Activated naive CD4-positive, alpha-beta T cell (primary cell): ENCODE measurements at places on chromosomes 11 and 22.

DNA sequence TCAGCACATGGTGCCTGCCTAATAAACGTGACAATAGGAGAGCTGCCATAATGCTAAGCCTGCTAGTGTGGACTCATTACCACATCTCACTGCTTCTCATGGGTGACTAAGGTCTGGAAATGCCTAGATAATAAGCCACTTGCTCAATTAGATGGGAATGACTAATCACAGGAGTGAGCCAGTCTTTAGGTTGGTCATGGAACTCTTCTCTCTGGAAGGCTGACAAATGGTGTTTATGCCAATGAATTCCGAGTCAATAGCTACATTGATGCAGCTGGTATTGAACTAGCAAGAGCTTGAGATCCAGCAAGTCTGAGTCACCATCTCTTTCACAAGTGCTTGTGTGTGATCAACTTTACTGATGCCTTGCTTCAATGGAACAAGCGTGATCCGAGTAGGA is 334.9 kb downstream of the OPCML start:
- DNase-seq: no peak

- DNase-seq: no peak
These were observed 50.2 kb upstream of the SPATA19 start for GRCh38 chr11:133895551-133895950.

GRCh38 chr22:25645964-25646363 is 81.5 kb downstream of the GRK3 start:
- DNase-seq: no peak

GRCh38 chr11:18235394-18236334 is 938 bp downstream of the SAA4 start:
- no peak for DNase-seq

- no peak for DNase-seq
These were observed 150.9 kb upstream of the THY1 start for GRCh38 chr11:119573858-119574257.

DNA sequence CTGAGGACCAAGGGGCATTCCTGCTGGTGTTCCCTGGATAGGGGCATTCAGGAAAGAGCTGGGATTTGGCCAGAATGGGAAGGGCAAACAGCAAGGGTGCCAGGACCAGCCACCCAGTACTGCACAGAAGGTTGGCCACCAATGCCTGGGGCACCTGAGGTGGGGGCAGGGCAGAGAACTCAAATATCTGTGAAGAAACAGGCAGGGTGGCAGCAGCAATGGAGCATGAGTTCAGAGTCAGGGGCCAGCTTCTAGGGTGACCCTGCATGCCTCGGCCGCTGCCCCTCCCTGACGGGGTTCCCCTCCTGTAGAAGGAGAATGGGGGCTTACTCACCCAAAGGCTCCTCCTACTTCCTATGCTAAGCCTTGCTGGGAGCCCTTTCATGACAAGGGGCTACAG is 79.3 kb upstream of the SHANK2 start:
- DNase-seq: no peak

GRCh38 chr11:5224538-5225479 is 2.1 kb downstream of the HBB start:
- no peak for DNase-seq

DNA sequence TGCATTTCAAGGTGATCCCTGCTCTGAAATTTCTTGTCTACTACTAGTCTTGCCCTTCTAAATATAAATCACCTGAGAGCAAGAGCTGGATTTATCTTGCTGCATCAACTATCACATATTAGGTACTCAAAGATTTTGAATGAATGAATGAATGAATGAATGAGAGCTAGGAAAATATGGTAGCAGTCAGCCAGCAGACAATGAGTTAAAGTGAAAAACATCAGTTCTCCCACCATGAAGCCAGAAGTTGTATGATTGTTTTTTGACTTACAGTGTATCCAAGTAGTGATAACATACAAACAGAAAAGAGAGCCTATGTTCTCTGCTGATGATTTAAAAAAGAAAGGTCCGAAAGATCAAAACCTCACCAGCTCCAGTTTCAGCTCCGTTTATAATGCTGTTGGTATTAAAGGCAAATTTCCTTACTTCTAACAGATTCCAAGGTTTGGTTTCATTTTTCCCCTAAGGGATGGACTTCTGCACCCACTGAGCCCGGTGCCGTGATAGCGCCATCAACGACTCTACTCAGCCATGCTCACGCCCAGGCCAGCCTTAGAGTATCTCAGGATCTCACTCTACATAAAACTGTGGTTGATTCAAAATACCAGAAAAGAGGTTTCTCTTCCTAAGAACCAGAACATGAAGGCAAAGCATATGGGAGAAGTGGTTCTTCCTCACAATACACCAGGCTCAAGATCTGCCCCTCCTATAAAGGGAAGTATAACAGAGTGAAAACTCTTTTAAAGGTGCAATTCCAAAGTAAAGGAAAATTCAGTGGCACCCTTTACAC is 92.0 kb downstream of the SGSM3 start:
- no peak for DNase-seq
